ENCODE measurements at places on chromosomes 5 and 9.

GRCh38 chr9:76405868-76406267, 11.6 kb upstream of the RFK start:
- no peak for DNase-seq

DNA sequence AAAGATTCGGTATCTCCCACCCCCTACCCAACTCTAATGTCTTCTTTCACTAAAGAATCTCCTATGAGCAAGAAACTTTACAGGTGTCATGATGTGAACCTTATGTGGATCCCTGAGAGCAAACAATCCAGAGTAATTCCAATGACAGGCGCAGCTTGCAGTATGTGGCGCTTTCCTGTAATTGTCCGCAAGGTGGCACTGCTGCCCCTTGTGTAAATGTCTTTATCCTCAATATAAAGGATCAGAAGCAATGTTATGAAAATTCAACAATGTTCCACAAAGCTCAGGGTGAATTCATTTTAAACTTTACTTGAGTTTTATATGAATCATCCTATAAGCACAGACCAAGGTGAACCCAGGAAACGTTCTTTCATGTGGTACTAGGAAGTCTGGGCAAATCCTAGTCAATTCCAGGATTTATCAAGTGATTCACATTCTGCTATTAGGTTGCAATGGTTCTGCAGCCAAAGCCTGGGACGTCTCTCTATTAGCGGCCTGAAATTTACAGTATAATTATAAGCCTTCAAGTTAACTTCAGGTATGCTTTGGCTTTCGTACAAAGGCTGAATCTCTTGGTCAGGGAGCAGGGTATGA, 113.7 kb downstream of the TRPM6 start:
- DNase-seq, result peak; percentile 73

DNA sequence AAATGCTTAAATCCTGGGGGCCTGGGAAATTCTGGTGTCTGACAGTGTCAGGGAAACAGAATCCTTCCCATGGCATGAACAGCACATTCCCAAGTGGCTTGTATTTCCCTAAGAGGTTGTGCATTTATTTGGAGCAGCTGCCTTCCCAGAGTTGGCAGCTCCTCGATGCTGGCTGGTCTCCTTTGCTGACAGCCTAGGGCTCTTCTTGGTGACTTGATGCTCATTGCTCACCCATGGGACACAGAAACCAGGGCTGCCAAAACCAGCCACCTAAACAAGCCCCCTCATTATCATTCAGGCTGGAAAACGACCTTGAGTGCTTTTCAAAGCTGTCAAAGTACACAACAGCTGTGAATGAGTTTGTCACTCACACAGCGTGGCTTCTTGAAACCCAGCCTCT, 24.2 kb downstream of the ENHO start:
- no peak for DNase-seq

DNA sequence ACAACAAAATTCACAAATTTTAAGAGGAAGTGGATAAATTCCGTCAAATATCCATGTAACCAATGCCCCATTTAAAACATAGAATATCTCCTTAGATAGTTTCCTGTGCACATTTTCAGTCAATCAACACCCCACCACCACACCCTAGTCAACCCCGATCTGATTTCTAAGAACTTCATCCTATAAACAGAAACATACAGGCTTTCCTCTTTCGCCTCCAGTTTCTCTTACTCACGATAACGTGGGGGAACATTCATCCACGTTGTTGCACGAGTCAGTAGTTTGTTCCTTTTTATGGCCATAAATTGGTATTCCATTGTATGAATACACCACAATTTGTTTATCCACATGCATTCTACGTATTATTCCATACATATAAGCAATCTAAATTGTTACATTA, 35.6 kb upstream of the TRIO start:
- DNase-seq, result no peak

DNA sequence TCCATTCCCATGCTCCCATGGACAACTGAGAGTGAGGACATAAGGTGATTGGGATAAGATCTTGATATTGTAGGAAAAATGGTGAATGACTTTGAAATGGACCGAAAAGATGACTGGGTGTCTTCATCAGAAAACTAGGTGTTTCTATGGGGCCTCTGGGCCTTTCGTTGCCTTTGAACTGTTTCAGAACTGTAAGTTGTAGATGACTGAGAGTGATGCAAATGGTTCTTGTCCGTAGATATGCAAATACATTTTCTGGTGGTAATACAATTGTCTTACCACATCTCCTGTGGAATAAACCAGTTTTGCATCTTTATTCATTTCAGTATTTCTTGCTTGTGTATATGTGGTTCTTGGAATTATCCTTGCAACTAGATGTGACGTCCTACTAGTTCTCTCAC, 16.0 kb upstream of the TEX48 start:
- DNase-seq, result no peak

DNA sequence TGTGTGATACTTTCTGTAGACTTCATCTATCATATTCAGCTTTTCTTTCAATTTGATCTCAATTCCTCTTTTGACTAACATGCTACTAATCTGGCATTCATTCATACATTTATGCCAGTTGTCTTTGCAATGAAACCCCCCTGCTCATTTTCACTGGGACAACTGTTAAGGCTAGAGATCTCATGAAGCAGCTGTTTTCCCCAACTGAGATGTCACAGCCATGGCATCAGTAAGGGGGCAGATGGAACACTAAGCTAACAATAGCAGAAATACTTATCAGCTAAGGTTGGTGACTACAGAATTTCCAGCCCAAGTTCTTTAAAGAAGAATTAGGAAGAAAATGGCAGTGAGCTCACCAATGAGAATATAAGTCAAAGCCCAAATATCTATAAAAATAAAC, 9.4 kb downstream of the TMED7 start:
- DNase-seq, result no peak

DNA sequence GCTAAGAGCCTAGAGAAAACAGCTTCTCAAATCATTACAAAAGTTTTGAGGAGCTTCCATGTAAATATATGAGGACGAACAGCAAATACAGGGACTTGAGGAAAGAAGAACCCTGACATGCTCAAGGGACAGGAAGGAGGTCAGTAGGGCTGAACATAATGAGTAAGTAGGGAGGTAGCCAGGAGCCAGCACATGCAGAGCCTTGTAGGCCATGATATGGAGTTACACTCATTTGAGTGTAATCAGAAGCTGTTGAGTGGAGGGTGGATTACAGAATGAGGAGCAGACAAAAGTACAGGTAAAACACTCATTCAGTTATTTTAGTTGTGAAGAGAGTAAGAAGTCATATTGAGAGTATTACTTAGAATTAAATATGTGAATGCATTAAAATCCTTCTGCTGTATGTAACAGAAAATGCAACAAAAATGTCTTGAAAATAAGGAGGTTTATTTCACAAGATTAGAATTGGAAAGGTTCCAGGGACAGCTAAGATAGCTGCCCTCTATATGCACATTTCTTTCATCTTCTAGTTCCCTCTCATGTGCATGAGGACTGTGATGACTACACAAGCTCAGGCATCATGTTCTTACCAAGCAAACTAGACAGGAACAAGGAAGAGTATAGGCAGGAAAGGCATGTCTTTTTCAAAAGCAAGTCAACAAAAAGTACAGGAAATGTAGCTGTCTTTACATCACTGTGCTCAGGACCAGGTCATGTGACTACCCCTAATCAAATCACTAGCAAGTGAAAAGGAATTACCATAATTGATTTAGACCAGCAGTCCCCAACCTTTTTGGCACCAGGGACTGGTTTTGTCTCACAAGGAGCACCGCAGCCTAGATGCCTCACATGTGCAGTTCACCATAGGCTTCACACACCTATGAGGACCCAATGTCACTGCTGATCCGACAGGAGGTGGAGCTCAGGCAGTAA, 87.2 kb downstream of the TMEM232 start:
- DNase-seq, result no peak

DNA sequence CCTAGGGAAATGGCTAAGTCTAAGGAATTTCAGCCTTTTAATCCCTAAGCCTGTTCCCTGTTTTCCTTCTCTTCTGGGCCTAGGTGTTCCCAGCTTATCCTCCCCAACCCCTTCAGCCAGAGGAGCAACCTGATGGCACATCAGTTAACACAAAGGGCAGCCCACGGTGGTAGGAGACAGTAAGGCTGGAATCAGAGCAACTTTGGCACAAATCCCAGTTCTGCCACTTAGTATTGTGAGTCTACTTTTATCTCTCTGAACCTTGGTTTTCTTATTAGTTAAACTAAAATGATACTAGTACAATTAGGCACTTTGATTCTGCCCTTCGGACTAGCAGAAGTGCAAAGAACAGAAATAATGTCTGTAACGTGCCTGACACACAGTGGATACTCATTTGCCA, 246.8 kb downstream of the SAXO1 start:
- no peak for DNase-seq

- no peak for DNase-seq
These were observed 35.8 kb downstream of the PPIC start for GRCh38 chr5:123000731-123001130.

GRCh38 chr5:96812851-96813250, 5.1 kb upstream of the ERAP1 start:
- DNase-seq, result no peak

- no peak for DNase-seq
These were observed 13.1 kb upstream of the NCS1 start for GRCh38 chr9:130159057-130159456.

- DNase-seq, result no peak
These were observed 52.3 kb upstream of the RARS1 start for GRCh38 chr5:168434001-168434400.

DNA sequence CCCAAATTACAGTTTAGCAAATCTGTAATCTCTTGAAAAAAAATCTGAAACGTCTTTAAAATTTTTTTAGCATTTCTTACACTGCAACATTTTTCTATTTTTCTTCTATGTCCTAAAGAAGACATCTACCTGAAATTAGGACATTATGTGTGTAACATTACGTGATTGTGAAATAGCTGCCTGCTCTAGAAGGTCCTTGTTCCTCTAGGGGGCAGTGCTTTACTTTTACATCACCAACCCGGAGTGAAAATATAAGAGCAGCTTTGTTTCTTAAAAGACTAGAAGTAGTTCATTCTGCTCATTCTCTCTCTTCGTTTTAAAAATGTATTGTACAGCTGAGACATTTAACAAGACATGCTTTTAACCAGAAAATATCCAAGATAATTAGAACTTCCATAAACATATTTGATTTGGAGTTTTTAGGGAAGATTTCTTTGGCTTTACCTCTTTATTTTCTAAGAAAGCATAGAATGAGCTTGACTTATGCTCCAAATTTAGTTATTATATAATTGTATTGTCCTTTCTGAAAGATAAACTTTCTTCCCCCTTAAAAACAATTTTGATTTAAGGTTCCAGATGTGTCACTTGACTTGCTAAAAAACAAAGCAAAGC, 48.1 kb upstream of the RIOK2 start:
- DNase-seq, result no peak
